NCI-H187 (cell line): ENCODE measurements at places on chromosomes 7 and 10.

- DNase-seq: no peak
These were observed 13.9 kb downstream of the DNAJC1 start for GRCh38 chr10:21989453-21990154.

GRCh38 chr10:88408096-88408495, 175.0 kb downstream of the RNLS start:
- DNase-seq: no peak

DNA sequence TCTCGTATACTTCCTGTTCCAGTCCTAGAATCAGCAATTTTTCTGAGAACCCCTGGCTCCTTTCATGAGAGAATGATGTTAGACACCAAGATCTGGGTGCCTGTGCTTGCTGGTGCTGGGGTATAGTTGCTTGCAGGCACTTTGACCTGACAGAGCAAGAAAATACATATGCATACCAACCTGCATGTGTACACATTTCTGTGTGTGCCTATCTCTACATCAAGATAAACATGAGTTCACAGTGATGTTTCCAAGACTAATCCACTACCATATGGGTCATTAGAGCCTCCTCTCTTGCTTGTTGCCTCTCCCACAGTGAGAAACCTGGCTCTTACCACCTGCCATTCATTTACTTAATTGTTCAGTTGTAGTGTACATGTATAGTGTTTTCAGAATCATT, 229.1 kb upstream of the IGFBP3 start:
- no peak for DNase-seq

DNA sequence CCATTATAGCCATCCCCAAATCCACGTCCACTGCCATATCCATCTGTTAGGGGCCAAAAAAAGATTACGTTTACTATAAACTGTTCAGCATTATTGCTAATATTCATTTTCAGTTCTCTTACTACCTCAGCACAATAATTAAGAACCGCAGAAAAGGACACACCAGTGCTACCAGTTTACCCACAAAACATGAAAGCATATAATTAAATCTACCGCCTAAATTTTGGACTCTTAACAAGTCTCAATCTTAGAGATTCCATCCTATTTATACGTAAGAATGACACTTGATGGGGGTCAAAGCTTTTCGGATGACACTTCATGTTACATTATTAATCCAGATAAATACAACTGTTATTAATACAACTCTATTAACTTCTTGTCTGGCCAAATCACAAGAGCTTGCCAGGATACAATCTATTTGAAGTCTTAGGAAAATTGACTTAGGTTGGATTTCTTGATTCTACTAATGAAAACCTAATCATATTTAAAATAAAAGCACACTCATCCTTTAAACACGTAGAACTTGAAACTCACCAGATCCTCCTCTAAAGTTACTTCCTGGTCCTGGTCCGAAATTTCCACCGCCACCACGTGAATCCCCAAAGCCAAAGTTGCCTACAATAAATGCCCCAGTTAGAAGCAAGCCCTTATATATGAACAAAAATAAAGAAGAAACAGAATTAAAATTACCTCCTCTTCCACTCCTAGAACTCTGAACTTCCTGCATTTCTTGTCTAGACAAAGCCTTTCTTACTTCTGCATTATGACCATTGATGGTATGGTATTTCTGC, 4.5 kb downstream of the HNRNPA2B1 start:
- no peak for DNase-seq

DNA sequence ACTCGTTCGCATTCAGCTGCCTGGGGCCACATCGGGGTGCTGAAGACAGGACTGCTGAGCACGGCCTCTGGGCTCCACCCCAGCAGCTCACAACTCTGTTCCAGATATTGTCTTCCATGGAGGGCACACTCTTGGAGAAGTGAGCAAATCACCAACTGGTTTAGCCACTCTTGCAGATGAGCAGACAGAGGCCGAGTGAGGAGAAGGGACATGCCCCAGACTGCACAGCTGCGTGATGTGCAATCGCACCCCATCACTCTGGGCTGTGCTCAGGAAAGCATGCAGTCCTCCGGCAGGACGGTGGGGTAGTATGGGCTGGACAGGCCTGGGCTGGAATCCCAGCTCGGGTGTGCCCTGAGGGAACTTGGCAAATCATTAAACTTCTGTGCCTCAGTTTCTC, 111.6 kb downstream of the FAM53B start:
- DNase-seq: no peak

- no peak for DNase-seq
These were observed 9.8 kb upstream of the RALA start for GRCh38 chr7:39613577-39613976.

DNA sequence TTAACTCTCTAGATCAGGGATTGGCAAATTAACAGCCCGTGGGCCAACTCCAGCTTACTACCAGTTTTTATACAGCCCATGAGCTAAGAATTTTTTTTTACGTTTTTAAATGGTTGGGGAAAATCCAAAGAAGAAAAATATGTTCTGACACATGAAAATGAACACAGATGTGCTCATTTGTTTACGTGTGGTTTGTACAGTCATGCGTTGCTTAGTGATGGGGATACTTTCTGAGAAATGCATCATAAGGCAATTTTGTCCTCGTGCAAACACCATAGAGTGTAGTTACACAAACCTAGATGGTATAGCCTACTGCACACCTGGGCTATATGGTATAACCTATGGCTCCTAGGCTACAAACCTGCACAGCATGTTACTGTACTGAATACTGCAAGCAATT, 8.3 kb upstream of the SMKR1 start:
- DNase-seq: no peak

GRCh38 chr7:27961255-27961654, 219.3 kb downstream of the JAZF1 start:
- DNase-seq: no peak
